Suppressor macrophage (primary cell): ENCODE measurements at places on chromosomes 1 and 21.
A peak's percentile ranks its signal among the peaks of the same experiment; 100 is the strongest.

- peak; percentile 52 for DNase-seq
These were observed 441.6 kb downstream of the OMA1 start for GRCh38 chr1:58104960-58105359.

DNA sequence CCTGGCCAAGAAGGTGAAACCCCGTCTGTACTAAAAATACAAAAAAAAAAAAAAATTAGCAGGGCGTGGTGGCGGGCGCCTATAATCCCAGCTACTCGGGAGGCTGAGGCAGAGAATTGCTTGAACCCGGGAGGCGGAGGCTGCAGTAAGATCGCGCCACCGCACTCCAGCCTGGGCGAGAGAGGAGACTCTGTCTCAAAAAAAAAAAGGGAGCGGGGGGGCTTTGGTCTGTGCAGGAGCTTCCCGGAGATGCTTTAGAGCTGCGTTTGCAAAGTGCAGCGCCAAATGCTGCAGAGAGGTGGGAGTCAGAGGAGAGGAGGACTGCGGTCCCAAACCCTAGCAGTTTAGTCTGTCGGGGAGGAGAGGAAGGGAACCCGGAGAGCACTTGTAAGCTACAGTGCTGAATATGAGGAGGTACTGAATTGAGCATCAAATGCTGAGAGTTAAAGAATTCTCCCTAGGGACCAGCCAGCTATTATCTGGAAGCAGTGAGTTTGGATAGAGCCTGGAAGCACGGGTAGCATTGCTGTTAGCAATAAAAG, 569 bp downstream of the FALEC start:
- DNase-seq: peak; percentile 17

- DNase-seq: no peak
These were observed 979 bp downstream of the S100A9 start for GRCh38 chr1:153358691-153358975.

- peak; percentile 42 for DNase-seq
These were observed 59.8 kb downstream of the ITGB3BP start for GRCh38 chr1:63463248-63463647.

DNA sequence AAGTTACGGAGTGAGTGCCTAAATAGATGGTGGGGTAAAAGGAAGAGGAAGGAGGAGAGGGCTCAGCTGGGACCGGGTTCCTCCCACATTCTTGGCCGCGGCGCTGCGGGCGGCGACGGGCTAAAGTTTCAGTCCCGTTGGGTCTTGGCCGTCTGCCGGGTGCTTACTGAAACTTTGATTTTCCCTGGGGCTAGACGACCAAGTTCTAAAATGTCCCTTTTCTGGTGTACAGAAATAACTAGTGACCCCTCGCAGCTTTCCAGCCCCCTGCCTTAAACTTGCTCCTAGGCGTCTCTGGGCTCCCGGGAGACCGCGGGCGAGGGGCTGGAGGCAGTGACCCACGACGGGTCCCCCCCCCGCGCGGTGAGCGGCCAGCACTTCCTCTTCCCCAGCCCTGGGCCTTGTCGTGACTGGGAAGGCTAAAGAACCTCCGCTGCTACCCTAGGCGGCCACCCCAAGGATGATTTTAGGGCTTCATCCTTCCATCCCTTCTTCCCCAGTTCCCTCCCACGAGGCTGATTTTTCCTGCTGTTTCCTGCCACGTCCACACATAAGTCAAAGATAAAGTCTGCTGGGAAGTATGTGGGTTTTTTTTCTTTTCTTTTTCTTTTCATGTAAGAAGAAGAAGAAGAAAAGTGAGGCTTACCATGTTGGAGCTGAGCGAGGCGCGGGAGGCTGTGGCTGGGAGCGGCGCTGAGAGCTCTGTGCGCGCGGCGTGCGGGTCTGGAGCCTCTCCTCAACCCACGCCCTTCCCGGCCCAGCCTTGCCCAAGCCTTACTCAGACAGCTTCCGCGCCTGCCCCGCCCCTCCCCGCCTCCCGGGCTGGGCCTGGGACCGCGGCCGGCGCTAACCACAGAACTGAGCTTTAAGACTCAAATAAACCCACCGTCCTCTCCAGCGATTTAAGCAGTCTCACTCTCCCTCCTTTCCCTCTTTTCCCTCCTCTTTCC, at the start of gene S100A11:
Gene S100A11 (minus strand): TSS at position 738 of the 950 bp plus-strand sequence. CDS start 89 bp downstream, at position 649.
- peak; percentile 96 for DNase-seq

DNA sequence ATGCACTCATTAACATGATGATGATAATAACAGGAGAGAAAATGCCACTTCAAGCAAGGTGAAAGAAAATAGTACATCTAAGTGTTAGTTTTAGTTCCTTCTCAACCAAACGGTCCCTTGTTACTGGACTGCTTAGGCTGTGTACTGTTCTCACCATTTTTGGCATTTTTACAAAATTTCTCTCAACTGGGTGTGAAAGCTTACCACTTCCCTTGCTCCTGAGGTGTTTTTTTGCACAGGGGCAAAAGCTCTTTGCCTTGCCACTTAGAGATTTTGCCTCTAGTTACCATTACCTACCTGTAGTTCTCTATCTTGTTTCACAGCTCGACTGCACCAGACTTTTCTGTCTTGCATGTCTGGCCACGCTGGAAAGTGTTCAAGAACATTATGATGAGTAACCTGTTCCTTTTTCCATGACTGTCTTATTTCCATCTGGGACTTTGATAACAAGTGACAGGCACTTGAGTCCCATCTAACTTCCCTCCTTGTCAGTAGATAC, 10.7 kb downstream of the NEK7 start:
- peak; percentile 32 for DNase-seq

- DNase-seq: peak; percentile 89
These were observed 76.6 kb downstream of the PLPP3 start for GRCh38 chr1:56502700-56503245.

DNA sequence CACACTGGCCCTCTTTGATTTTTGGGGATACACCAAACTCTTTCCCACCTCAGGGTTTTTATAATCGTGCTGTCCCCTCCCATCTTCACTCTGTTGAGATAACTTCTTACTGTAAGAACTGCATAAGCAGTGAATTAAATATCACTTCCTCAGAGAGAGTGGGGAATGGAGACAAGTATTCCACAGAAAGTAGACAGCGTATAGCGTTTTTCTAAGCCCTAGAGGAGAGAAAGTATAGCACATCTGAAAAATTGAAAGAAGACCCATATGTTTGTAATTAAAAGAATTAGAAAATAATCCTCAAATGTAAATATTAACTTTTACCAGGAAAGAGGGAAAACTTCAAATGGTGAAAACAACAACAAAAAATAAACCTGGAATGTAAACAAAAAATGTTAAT, 67.3 kb downstream of the GPR161 start:
- DNase-seq: no peak

GRCh38 chr1:86849756-86850155, 64.2 kb downstream of the SELENOF start:
- DNase-seq: no peak

DNA sequence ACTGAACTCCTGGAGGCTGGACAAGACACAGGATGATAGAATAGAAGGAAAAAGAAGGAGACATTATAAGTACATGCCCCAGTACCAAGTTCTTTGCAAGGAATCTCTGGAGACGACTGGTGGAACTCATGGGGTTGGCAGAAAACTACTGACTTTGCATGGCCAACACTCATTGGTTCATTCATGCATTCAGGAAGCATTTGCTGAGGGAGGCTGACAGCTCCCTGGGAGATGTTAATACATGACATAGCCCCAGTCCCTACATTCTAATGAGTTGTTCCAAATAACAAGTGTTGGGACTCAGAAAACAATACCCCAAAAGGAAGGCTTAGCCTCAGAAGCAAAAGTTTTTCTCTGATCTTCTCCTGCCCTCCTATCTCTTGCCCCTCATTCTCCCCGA, 172.8 kb upstream of the IRF2BP2 start:
- no peak for DNase-seq

DNA sequence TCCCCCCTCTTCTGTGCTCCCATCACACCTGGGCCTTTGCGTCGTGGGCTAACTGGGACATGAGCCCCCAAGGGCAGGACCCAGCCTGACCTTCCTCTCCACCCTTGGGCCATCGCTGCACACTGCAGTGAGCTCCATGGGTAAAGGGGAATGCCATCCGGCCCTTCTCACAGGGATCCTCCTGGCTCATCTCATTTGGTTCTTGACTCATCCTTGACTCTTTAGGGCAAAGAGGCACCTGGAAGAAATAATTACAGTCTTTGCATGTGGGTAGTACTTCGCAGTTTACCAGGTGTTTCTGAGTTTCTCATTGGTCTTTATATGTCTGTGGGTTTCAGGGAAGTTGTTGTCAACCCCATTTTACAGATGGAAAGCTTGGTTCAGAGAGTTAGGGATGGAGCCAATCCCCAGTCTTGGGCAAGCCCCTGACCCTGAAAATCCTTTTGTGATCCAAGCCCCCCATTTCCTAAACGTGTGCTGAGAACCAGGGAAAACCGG, 59.3 kb upstream of the ID3 start:
- DNase-seq: no peak

DNA sequence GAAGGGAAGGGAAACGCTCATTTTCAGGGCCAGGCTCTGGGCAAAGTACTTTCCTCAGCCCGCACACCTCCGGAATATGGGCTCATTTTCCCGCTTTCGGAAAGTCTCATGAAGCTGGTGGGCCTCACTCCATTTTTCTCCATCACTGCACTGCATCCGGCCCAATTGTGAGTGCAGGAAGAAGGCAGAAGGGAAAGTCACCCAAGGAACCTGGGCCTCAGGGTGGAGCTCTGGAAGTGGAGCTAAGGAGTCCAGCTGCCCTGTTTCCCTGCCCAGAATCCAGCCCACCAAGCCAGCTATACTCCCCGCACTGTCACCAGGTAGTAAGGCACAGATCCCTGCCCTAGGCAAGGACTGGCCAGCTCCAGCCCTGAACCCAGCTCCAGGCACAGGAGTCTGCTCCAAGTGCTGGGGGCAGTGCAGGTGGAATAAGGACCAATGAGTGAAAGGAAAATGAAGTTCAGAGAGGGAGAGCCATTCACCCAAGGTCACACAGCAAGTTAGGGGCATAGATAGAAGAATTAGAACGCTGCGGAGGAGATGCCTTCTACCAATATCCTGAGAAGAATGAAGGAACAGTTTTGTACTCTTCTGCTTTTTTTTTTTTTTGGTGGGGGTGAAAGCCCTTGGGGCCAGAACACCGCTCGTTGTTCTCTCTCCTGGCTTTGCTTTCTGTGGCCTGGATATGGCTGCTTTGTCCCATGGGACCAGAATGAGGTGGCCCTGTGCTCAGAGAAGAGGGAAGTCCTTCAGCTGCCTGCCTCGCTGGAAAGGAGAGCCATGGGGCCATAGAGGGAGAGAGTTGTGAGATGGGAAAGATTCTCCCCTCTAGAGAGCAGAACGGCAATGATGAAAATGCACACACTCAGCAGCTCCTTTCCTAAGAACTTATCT, 10.0 kb downstream of the LRP8 start:
- no peak for DNase-seq

DNA sequence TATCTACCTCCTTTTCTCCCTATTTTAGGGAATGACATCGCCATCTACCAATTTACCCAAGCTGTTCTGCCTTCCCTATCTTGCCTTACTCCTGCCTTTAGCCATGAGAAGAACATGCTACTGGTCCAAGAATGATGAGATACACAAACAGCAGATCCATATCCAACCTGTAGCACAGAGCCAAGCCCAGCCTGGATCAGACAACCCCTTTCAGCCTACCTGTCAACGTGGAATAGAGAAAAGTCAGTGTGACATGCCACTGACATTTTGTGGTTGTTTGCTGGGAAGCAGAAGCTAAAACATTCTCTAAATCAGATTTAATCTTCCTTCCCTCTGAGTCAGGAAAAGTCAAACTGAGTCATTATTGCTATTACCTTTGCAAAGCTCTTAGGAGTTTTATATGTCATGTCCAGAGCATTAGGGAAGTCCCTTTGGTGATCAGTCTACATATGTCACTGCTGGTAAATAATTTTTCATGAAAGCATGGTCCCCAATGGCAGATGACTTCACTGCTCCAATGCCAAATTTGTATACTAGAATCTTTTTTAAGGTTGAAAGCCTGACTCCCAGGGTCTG, 143.1 kb downstream of the TPR start:
- DNase-seq: no peak

DNA sequence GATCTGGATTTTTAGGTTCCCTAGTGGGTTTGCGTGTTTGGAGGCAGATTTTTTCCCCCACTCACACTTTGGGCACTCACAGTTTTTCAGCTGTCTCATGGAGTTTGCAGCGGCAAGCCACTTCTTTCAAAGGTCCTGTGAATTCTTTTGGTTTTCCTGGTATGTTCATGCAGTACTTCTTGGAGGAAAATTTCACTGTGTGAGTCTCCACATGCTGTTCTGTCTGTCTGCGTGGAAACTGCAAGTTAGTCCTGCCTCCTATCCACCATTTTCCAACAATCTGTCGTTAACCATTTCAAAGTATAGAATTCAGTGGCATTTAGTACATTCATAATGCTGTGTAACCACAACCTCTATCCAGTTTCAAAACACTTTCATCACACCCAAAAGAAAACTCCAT, 793 bp upstream of the FMO1 start:
- DNase-seq: no peak

DNA sequence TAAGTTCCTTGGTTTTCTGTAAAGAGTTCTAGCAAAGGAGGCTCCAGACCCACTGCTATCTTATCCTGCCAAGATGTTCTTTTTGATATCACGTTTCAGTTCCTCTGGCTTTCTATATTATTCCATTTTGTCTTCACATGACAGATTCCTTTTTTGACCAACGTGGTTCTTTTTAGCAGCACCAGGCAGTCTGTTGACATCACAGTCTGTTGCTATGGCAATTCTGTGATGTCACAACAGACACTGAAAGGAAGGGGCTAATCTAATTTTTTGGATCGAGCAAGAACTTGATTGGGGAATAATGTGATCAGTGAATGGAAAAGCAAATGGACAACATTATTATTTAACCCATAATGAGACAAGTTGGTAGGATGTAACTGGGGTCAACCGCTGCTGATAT, 64.5 kb upstream of the GOLT1A start:
- DNase-seq: no peak

GRCh38 chr1:157040802-157041201, 4.7 kb downstream of the ARHGEF11 start:
- peak; percentile 70 for DNase-seq

GRCh38 chr1:237219751-237220642, 178.0 kb downstream of the RYR2 start:
- DNase-seq: no peak

DNA sequence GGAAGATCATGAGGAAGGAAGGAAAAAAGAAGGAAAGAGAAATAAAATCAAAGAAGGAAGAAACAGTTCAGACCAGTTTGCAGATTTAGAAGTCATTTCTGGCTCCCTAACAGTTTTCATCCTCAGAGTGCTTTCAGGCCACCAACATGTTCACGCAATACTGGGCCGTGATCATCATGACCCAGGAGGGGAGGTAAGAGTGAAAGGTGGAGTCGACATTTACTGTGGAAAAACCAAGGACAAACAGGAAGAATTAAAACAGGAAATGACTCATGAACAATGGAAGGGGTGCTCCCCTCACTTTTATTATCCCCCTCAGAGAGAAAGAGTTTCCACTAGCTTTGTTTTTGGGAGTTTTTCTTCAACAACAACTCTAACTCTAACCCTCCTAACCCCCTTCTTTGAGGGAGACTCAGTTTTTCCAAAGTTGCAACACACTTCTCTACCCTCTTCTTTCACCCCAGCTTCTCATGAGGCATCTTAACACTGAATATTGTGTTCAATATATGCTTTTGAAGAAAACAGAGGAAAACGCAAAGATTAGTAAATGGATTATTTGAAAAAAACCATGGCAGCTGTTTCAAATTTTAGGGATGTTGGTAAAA, 60.4 kb downstream of the VANGL2 start:
- no peak for DNase-seq

GRCh38 chr1:37479255-37480124, 5.1 kb downstream of the ZC3H12A start:
- DNase-seq: peak; percentile 94
